Head of caudate nucleus (tissue), 42 donors: ENCODE measurements at places on chromosomes 2 and 18.

DNA sequence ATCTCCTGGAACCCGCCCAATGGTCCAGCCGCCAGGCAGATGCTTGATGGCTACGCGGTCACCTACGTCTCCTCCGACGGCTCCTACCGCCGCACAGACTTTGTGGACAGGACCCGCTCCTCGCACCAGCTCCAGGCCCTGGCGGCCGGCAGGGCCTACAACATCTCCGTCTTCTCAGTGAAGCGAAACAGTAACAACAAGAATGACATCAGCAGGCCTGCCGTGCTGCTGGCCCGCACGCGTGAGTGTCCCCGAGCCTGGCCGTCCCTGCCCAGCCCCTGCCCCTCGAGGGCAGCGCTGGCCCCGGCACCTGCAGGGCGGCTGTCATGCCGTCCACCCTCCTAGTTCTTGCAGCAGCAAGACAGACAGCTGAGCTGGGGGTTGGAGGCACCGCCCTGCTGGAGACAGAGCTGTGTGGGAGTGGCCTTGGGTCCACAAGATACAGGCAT lies 36.7 kb downstream of the MTERF4 start:
- no peak for DNase-seq

DNA sequence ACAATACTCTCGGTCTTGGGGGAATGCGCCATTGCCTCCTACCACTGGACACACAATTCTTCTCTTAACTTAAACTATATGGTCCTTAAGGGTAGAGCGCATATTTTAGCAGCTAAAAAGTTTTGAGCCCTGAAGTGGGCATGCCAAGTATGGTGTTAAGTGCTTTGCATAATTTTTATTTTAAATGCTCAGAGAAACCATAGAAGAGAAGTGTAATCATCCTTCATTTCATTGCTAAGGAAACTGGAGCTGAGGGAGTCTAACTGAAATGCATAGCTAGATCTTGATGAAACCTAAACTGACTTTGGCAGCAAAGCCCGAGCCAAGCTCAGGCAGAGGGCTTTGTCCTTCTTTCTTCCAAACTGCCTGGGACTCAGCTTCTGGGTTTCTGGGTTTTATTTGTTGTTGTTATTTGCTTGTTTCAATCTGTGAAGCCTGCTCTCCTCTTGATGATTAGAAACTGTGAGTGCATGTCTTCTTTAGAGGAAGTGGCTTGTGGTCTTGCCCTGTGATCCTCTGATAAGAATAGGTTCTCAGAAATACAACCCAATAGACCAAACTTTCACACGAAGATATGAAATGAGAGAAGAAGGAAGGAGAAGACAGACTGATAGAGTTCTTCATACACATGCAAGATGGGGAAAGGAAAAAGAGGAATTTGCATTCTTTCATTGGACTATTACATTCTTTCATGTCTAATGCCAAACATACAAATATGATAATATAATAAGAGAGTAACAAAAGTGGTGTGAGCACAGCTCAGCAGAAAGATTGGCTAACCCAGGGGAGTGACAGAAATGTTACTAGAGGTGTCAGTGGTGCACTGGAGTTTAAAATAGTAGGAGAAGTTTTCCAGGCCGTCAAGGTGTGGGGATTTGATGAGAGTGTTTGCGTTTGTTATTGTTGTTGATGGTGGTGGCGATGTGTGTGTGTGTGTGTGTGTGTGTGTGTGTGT lies 7.5 kb upstream of the RNF144A start:
- no peak for DNase-seq

DNA sequence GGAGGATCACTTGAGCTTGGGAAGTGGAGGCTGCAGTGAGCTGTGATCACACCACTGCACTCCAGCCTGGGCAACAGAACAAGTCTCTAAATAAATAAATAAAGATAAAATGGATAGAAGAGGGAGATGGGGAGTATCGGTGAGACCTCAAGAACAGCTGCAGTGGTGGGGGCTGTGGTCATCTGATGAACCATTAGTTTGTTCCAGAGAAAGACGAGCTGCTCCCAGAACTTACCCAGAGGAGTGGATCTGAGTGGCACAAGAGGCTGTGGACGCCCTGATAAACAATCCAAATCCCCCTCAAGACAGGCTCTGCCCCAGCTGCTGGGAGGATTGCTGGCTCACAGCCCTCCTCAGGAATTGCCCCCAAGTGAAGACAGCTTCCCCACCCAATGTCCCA lies 26.7 kb downstream of the TMEM127 start:
- no peak for DNase-seq

DNA sequence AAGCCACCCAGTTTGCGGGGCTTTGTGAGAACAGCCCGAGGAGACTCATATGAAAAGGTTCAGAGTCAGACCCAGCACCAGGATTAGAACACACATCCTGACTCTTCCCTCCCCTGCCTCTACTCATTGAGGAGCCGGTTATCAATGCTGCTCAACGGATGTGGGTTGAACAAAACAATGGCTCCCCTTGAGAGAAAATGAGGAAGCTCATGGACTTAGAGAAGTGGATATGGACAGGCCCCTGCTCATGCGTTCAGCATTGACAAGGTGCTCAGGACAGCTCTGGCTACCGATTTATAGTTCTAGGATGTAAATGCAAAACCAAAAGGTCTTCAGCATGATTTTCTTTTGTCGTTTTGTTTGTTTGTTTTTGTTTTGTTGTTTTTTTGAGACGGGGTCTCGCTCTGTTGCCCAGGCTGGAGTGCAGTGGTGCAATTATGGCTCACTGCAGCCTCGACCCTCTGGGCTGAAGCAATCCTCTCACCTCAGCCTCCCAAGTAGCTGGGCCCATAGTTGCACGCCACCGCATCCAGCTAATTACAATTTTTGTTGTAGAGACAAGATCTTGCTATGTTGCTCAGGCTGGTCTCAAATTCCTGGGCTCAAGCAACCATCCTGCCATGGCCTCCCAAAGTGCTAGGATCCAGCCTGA lies 32.0 kb upstream of the AGAP1 start:
- DNase-seq: no peak

DNA sequence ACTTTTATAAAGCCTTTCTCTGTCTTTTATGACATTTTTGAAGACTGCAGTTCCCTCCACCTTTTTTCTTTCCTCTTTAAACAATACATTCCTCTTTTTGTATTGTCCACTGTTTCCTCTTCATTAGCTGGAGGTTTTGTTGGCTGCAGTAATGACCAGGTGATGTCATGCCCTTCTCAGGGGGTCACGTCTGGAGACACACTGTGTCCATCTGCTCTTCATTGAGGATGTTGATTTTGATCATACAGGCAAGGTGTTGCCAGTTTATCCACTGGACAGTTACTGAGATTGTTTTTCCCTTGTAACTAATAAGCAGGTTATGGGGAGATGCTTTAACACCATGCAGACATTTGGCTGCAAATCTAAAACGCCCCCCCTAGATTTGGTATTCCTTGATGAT lies 19.8 kb downstream of the ZNF407 start:
- DNase-seq: no peak

- DNase-seq: peak; percentile 10
These were observed 70.3 kb upstream of the DOCK10 start for GRCh38 chr2:225112362-225113126.

GRCh38 chr2:134823431-134823830 lies 15.0 kb upstream of the ACMSD start:
- no peak for DNase-seq

- no peak for DNase-seq
These were observed 69.6 kb downstream of the TRAPPC12 start for GRCh38 chr2:3449086-3449485.

- DNase-seq: no peak
These were observed 45.6 kb downstream of the MEX3C start for GRCh38 chr18:51151568-51152511.

- DNase-seq: no peak
These were observed 53.1 kb upstream of the NRP2 start for GRCh38 chr2:205629091-205629776.

DNA sequence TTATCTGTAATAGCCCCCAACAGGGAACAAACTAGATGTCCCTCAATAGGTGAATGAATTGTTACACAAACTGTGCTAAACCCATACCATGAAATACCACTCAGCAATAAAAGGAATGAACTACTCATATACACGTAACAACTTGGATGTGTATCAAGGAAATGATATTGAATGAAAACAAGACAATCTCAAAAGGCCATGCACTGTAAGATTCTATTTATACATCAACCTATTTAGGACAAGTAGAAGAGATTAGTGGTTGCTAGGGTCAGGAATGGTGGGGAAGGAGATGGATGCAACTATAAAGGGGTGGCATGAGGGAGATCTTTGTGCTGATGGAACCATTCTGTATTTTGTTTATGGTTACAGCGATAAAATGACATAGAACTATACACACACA lies 47.1 kb downstream of the KANSL3 start:
- DNase-seq: no peak

- no peak for DNase-seq
These were observed 71.5 kb downstream of the PTGR3 start for GRCh38 chr18:75137346-75137877.

DNA sequence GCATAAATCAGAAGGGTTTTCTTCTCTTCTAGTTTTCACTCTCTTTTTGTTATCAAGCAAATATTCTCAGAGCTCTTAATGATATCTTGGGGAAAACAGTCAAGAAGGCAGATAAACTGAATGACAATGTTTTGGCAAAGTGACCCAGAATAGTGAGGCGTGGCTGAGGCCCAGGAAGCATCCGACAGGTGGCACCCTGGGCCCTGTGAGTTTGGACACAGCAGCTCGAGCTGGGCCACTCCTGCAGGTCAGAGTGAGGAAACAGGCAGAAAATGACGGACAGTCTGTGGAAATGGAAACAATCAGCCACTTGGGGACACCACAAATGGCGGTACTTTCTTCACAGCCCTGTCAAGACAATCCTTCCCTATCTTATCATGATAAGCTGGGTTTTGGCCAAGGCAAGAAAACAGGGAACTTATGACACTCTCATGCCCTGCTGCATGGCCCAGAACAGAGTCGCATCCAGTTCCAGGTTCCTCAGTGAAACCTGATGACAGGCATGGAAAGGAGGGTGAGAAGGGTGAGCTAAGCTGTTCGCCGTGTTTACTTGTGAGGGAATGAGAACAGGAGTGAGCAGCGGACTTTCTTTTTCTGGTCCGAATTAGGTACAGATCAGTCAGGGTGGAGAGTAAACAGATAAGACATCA lies 32.1 kb downstream of the MRPL44 start:
- no peak for DNase-seq

DNA sequence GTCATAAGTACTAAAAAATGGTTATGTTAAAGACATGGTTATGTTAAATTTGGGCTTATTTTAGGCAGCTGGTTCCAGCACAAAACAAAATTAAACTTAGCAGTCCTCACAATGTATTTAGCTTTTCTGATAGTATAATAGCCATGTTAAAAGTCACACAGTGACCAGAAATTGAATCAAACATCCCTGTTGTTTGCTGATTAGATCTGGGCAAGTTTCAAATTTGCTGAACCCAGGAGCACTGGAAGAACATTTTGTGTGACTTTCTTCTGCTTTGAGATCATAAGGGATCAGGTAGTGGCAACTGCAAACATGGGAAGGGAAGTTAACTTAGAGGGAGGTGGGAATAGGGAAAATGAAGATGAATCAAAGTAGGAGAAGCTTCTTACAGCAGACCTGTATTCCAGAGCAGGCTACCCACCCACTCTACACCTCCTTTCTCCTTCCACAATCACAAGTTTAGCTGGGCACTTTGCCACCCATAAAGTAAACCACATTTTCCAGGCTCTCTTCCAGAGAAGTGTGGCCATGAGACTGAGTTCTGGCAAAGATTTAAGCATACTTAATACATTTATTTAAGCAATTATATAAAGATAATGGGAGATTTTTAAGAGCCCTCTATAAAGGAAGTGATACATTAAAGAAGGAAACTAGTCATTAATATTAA lies 616.1 kb upstream of the LRATD1 start:
- DNase-seq: no peak

DNA sequence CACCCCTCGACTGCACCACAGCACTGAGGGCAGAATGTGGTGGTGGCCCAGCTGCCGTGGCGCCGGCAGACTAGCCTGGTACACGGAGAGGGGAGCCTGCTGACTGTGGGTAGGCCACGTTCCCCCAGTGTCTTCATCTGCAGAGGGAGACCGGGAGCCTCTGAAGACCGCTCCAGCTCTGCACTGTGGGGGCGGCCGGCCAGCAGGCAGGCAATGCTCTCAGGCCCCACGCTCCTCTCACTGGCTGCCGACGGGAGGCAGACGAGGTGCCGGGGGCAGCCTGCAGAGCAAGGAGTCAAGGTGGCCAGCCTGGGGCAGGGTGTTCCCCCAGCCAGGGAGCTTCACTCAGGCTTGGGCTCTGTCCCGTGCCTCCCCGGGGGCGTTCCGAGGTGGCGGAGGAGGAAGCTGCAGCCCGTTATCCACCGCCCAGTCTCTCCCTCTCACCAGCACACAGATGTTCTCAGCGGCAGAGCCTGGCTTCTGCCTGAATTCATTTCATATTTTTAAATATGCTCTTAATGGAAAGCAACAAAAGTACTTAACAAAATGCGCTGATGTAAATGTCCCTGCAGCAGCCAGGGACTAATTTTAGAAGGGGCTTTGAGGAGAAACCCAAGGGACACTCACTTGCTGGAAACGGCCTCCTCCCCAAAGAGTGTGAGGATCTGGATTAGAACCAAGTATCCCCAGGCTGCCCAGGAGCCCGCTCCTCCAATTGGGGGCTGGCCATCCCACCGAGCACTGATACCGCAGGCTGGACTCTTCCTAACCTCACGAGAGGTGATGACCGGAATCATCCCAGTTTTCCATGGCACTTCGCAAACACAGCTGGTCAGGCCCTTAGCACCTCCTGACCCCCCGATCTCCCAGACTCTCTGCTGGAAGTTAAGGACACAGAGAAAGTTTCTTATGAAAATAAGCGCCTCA lies 87.8 kb downstream of the HDAC4 start:
- peak; percentile 12 for DNase-seq

DNA sequence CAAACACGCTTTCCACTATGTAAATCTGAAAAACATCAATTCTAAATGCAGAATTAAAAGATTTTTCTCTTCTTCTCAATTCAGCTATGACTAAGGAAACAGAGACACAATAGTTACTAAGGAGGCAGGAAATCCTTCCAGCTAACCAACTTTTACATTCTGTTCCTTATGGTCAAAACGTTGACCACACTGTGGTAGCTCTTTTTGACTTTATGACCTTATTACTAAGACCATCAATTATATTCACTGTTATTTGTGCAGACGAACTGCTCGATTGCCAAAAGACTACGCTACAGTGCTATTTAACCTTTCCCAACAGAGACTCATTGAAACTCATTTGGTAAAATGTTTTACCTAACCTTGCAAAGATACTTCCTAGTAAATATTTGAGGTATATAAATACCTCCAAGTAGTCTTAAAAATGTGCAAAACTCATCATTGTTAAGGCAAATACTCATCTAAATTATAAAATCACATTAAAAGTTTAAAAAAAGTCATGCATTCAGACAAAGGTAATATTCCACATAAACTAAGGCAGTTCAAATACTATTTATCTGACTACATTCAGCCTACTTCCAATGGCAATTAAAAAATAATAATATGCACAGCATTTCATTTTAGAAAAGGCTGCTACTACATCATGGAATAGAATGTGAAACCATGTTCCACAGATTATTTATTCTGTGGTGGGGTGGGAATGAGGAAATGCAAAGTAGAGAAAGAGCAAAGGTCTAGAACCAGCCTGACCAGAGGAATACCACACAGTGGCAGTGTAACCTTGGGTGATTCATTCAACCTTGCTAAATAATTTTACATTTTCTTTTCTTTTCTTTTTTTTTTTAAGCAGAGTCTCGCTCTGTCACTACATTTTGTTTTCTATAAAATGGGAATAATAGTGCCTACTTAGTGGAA lies 139.9 kb downstream of the THADA start:
- DNase-seq: no peak
